PC-9 (cell line): ENCODE measurements at places on chromosomes 3 and 15. TPM values are rescaled to one million over a fixed set of nuclear protein-coding genes. Genes with fewer than 3 reads are reported as not detected.

Gene ZBTB11
- total RNA-seq = 18.0 and 22.1 TPM in 2 replicates

Gene BCL2A1
- total RNA-seq = not detected in 2 replicates

Gene COL6A5
- total RNA-seq = not detected in 2 replicates

Gene LYZL4
- total RNA-seq = not detected in 2 replicates

Gene IQCF5
- total RNA-seq = not detected in 2 replicates

Gene STRIT1
- total RNA-seq = not detected in 2 replicates
